ENCODE measurements at places on chromosomes 16 and 17. TPM values are rescaled to one million over a fixed set of nuclear protein-coding genes. Genes with fewer than 3 reads are reported as not detected.

The ZPBP2 gene
- total RNA-seq = not detected

The DPH1 gene
- total RNA-seq = 63.7 TPM

The WNT9B gene
- 0.36 TPM for total RNA-seq

The SCARF1 gene
- total RNA-seq = 0.88 TPM

The NPIPB6 gene
- 2.9 TPM for total RNA-seq

The CLEC18A gene
- 0.29 TPM for total RNA-seq

The MYH2 gene
- total RNA-seq = not detected

The CBX8 gene
- 2.4 TPM for total RNA-seq

The CCL3 gene
- total RNA-seq = 0.36 TPM

The NACA2 gene
- not detected for total RNA-seq

The KLHDC4 gene
- 22.1 TPM for total RNA-seq

The KRTAP9-8 gene
- total RNA-seq = not detected
